ENCODE measurements at places on chromosomes 7 and 10.
A peak's percentile ranks its signal among the peaks of the same experiment; 100 is the strongest.

DNA sequence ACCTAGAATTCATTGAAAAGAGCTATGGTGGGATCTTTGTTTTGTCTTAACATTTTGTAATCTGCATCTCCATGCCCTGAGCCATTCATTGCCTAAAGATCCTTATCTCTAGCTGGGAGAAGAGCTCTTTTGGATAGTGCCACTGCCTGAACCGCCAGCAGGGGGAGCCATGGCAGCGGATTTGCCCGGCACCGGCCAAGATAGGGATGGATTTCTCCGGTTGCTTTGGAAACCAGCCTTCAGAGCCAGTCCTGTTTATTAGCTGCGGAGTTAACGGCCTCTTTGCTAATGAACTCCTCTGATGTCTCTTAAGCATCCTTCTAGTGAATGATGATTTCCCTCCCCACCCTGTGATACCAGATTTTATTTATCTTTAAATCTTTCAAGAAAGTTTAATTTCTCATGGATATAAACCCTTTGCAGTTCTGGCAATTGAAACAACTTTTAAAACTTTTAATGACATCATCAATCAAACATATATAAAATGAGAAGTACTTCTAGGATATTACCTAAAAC lies 58.2 kb upstream of the LYZL2 start:
- DNase-seq = peak; percentile 31

DNA sequence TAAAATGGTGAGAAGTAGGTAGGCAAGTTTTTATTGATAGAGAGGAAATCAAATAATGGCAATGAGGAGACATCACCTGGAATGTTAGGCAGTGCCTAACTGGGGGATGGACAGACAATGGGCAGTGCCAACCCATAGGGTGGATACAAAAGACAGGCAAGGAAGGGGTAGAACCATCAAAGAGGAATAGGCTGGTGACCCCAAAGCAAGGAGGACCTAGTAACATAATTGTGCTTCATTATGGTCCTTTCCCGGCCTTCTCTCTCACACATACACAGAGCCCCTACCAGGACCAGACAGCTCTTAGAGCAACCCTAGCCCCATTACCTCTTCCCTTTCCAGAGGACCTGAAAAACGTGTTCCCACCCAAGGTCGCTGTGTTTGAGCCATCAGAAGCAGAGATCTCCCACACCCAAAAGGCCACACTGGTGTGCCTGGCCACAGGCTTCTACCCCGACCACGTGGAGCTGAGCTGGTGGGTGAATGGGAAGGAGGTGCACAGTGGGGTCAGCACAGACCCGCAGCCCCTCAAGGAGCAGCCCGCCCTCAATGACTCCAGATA lies 30.0 kb downstream of the PRSS2 start:
- no peak for DNase-seq

DNA sequence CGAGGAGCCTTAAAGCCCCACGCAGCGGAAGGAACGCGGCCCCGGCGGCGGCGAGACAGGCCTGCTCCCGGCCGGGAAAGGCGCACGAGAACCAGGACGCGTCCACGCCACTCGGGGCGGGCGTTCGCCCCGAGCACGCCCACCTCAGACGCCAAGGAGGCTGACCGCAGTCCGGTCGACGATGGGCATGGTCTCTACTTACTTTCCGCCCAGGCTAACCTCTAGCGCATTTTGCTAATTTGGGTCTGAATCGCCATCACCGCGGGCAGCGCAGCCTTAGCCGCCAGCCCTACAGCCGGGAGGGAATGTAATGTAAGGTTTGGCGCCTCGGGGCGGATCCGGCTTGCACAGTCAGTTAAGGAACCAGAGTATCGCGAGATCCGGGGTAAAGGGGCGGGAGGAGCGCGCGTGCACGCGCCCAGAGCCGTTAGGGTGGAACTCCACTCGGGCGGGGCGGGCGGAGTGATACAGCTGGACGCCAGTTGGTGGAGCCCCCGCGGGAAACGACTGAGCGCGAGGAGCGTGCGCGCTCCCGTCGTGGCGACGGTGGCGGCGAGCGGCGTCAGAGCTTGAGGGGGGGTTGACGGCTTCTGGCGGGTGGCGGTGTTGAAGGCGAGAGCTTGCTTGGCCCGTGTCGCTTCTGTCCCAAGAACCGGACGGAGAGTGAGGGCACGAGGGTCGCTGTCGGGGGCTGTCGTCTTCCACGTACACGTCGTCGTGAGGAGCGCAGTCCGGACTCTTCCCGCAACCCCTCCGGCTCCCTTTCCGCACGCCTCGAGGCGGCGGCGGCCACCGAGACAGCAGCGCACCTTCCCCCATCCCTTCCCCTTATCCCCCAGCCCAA lies at the start of gene LUC7L2:
LUC7L2 (plus strand) TSS at position 529 of the 844 bp plus-strand sequence. CDS start 368 bp downstream, outside the sequence.
- peak; percentile 99 for DNase-seq

DNA sequence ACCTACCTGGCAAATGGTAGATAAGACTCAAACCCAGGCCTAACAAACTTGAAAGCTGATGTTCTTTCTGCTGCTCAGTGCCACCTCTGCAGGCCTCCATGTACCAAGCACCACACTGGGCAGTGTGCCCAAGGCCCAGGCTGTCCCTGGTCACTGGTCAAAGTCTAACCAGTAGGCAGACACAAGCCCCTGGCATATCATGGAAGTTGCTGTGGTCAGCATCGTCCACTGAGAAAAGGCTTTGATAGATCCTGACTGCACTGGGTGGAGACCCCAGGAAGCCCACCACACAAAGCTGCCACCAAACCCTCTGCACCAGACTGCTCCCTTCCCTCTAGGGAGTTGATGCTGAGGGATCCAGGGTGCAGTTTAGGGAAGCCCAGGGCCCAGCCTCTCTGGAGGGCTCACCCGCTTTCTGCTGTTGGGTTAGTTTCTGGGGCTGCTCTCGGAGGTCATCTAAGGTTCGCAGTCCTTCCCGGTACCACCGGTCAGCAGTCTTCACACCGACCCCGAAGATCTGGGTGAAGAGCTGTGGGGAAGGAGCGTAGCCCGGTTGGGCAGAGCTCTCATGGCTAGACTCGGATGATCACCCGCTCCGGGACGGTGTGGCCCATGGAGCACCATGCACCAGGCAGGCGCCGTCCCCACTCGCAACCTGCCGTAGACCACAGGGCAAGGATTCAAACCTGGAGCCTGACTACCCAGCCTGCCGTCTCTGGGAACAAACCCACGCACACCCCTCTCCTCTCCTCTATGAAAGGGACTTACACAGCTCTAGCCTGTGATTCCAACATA lies 6.0 kb downstream of the POLM start:
- DNase-seq = no peak

GRCh38 chr10:103451831-103452505 lies at the start of gene CALHM2:
Gene CALHM2, minus strand, starts transcription at chr10:103452370. Its CDS starts 2,429 bp downstream, at chr10:103449941.
- peak; percentile 68 for DNase-seq

GRCh38 chr7:31458203-31458602 lies 55.7 kb upstream of the ITPRID1 start:
- no peak for DNase-seq

GRCh38 chr7:26853788-26854393 lies 10.5 kb downstream of the SKAP2 start:
- DNase-seq = peak; percentile 24

GRCh38 chr7:43108255-43109011 lies 4.0 kb upstream of the HECW1 start:
- DNase-seq = peak; percentile 1

- no peak for DNase-seq
These were observed 15.3 kb downstream of the PAPSS2 start for GRCh38 chr10:87674943-87675342.

DNA sequence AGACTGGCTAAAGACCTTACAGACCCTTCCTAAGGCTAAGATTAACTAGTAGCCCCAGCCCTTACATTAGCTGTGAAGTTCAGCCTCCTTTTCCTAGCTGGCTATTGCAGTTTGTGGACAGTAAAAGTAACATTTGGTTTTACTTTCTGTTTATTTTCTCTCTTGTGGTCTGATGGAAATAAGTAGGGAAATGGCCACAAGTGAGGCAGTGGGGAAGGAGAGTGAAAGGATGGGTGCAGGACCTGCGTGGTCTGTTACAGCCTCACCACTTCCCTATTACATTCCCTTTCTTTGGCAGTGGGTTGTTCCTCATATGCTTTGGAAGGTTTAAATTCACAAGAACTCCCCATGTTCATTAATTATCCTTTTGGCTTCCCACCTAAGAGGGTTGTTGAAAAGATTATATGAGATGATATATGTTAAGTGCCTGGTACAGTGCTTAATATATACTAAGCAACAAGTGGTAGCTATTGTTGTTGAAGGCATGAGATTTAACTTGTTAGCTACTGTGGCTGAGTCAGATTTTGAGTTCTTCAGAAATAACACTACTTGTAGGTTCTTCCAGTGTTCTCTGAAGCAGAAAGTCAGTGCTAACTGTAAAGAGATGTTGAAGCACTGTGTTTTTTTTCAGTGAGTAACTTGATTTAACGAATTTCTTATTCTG lies 181.7 kb downstream of the ST7 start:
- no peak for DNase-seq

- DNase-seq = peak; percentile 38
These were observed 86.6 kb downstream of the FRMD4A start for GRCh38 chr10:14244147-14244546.

- DNase-seq = no peak
These were observed 33.9 kb upstream of the IKZF1 start for GRCh38 chr7:50270531-50271018.

DNA sequence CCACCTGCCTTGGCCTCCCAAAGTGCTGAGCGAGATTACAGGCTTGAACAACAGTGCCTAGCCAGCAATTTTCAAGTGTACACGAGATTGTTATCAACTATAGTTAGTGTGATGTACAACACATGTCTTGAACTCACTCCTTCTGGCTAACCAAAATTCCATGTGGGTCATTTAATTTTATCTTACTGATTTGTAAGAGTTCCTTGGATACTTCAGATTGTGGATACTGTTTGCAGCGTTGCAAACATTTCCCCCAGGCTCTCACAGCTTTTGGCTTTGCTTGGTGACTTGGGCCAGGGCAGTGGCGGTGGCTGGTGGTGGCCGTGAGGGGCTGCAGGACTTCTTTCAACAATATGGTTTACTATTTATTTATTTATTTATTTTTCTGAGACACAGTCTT lies 8.5 kb upstream of the TMEM270 start:
- DNase-seq = no peak

DNA sequence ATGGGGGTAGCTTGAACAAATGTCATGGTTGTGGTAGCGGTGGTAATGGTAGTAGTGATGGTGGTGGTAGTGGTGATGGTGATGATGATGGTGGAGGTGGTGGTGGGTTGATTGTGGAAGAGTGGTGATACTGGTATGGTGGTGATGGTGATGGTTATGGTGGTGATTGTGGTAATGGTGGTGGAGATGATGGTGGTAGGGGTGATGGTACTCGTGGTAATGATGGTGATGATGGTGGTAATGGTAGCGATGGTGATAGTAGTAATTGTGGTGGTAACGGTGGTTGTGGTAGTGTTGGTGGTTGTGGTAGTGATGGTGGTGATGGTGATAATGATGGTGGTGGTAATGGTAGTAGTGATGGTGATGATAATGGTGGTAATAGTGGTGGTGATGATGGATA lies 65.7 kb upstream of the SDK1 start:
- DNase-seq = no peak

- DNase-seq = no peak
These were observed 156.3 kb downstream of the PTEN start for GRCh38 chr10:88019753-88020152.

DNA sequence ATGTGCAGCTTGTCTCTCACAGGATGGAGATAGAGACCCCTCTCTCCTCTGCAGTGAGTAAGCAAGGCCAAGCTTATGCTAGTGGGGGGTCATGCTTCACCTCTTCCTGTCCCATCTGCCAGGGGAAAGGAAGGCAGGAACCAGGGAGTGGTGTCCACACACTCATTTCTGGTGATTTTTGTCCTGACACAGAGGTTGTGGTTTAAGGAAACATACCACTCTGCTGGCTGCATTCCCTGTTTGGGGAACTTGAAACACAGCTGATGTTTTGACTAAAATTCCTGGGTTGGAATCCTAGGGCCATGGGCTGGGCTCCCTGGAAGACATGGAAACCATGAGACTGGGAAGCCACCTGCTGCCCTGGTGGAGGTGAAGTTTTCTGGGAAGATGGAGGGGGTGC lies 21.4 kb downstream of the C10orf120 start:
- no peak for DNase-seq

DNA sequence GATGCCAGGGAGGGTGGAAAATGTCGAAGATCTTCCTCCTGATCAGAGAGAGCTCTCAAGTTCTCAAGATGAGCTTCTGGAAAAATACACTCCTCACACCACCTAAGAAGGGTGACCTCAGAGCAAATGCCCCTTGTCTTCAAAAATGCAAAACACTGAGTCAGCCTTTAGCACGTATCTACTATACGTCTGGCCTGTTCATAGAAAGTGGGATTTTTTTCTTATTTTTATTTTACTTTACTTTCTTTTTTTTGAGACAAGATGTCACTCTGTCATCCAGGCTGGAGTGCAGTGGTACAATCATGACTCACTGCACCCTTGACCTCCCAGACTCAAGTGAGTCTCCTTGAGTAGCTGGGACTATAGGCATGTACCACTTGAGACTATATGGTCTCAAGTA lies 57.1 kb downstream of the AFAP1L2 start:
- DNase-seq = no peak

DNA sequence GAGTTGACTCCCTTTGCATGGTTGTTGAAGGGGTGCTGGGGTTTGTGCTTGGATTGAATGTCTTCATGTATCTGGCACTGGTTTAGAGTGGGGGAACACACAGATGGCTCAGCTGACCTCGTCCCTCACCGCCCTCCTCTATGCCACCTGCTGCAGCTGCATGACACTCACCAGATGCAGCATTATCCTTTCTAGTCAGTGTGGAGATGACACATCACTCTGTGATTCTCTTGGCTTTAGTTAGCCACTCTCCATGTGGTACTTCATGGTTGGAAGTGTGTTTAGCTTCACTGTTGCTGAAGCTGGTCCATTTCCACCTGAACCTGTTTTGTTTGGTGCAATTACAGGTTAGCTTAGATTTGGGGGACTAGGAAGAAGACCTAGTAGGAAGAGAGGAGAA lies 56.3 kb upstream of the BMPER start:
- DNase-seq = no peak

DNA sequence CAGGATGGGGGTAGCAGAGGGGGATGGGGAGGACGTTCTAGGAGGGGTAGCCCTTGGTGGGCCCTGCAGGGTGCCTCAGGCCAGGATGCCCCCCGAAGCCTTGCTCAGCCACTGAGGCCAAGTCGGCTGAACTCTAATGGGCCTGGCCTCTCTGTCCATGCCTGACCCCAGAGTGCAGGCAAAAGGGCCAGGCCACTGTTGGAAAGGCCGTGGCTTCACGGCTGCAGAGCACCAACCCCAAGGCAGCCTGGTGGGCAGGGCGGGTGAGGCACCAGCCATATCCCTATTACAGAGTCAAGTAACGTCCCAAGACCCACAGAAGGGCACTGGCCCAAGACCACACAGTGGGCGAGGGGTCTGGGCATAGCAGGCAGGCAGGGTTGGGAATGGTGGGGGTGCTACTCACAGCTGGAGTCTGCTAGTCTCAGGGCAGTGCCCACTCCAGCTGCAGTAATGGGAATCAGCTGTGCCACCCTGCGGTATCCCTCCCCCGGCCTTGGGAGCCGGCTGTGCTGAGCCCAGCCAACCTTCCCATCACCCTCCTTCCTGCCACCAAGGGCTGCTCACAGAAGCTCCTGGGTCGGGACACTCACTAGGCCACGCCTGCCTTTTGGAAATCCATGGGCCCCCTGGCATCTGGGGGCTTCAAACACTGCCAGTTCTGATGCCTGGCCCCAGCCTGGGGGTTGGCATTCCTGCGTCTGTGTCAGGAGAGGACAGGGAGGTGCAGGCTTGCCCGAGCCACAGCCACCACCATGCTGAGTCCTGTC lies 4.0 kb upstream of the LFNG start:
- DNase-seq = no peak

- DNase-seq = peak; percentile 14
These were observed 223.5 kb upstream of the PHYHIPL start for GRCh38 chr10:58952747-58953466.
